T-helper 1 cell (primary cell): ENCODE measurements at places on chromosomes 3 and 15.

DNA sequence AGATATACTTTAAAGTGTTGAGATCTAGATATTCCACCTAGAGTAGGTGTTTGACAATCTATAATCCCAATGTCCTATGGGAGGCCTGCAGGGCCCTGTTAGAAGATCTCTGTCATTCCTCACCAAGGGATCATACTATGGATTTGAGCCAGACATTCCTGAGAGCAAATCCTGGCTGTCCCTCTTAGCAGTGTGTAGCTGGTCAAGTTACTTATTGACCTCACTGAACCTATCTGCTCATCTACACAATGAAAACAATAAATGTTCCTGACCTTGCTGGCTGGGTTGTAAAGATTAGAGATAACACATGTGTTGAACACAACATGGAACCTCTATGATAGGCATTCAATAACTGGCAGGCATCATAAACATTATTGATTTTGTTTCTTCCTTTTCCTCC is 265.6 kb upstream of the ATP11B start:
- no peak for DNase-seq

GRCh38 chr15:98714922-98715321 is 66.6 kb downstream of the IGF1R start:
- no peak for DNase-seq

- DNase-seq = no peak
Observed at GRCh38 chr3:65846936-65847335, 191.8 kb downstream of the MAGI1 start.

- no peak for DNase-seq
Observed at GRCh38 chr15:45884289-45884688, 249.5 kb downstream of the SQOR start.

DNA sequence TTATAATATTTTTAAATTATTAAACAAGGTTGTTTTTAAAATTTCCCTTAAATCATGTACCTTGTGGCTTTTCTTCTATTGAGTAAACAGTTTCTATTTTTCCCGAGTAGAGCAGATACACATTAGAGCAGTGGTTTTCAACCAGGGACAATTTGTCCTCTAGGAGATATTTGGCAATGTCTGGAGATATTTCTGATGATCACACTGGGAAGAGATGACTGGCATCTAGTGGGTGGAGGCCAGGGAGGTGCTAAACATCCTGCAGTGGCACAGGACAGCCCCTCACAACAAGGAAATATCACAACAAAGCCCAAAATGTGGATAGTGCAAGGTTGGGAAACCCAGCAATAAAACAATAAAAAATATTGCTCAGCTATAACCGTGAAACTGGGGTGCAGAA is 113.0 kb upstream of the PTPRG start:
- DNase-seq = no peak

GRCh38 chr3:159082519-159082918 is 280.7 kb downstream of the MFSD1 start:
- no peak for DNase-seq

DNA sequence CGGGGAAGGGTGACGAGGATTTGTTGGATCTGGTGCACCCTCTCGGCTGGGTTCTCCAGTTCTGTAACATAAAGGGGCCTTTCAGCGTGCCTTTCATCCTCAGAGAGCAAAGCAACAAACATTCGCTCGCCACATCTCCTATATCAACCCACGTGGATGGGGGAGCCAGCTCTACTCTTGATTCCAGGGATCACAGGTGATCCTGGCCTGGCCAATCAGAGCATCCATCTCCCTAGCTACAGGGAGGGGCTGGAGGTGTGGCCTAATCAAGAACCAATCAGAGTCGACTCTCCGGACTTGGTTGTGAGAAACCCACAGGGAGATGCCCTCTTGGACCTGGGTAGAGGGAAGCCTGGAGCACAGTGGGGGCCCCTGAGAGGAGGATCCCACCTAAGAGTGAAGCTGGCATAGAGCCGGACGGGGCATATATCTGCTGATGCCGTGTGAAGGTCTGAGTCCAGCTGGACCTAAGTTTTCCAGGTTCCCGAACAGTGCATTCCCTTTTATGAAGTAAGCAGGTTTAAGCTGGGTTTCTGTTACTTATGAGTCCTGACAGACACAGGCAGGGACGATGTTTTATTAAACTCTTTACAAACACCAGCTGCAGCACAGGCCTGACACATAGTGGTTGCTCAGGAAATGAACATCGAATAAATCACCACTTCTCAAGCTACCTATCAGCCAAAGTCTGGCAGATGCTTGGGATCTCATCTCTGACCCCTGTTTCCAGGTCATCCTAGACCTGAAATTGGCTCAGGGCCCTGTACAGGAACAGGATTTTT is 50.7 kb upstream of the RAD18 start:
- no peak for DNase-seq

- DNase-seq = no peak
Observed at GRCh38 chr15:57741089-57741488, 34.6 kb downstream of the POLR2M start.

GRCh38 chr3:62622553-62623174 is 249.3 kb upstream of the FEZF2 start:
- DNase-seq = no peak

DNA sequence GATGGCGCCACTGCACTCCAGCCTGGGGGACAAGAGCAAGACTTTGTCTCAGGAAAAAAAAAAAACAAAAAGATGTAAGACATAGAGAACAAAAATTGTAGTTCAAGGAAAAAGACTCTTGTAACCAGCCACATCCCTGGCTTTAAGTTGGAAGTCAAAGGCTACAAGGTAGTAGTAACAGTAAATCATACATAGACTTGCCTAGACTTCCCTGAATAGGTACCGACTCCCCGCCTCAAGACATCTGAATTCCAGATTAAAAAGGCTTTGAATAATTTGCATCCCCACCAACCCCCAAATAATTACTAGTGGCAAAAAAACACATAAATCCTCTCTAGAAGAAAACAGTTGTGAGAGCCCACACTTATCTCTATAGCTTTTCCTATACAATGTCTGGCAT is 55.6 kb downstream of the INO80 start:
- DNase-seq = no peak

DNA sequence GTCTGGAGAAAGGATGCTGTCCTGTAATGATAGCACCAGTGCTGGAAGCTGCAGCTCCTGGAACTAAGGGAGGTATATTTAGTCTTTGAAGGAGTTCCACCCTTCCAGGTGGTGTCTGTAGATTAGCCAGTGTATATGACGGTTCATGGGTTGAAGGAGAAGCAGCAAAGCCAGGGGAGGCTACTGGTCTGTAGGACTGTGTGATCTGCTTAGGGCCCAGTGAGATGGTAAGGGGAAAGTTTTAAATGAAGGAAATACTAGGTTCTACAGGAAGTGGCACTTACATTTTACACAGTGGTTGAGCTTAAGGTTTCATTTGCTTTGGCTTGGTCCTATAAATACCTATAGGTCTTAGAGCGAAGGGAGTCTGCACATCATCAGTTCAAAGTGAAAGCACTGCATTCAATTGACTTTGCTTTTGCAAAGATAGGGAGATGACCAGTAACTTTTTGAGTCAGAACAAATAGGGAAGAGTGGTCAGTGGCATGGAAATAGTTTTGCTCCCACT is 5.6 kb downstream of the SLC25A38 start:
- DNase-seq = no peak

GRCh38 chr15:38652183-38652794 is 87.7 kb upstream of the RASGRP1 start:
- no peak for DNase-seq

GRCh38 chr3:31879365-31879764 is 101.7 kb downstream of the OSBPL10 start:
- DNase-seq = no peak

- no peak for DNase-seq
Observed at GRCh38 chr3:9211155-9211950, 38.1 kb downstream of the SRGAP3 start.

DNA sequence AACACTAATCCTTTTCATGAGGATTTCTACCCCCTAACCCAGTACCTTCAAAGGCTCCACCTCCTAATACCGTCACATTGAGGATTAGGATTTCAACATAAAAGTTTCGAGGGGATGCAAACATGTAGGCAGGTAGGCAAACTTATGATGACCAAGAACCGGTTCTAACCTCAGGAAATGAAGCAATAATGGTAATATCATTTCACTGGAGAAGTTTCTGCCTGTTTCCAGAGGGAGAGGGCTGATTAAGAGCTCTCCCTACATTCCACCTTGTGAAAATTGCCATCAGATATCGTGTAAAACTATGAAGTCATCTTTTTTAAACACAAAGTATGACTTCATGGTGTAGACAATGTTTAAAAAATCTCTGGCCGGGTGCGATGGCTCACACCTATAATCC is 31.6 kb downstream of the NKIRAS1 start:
- no peak for DNase-seq

DNA sequence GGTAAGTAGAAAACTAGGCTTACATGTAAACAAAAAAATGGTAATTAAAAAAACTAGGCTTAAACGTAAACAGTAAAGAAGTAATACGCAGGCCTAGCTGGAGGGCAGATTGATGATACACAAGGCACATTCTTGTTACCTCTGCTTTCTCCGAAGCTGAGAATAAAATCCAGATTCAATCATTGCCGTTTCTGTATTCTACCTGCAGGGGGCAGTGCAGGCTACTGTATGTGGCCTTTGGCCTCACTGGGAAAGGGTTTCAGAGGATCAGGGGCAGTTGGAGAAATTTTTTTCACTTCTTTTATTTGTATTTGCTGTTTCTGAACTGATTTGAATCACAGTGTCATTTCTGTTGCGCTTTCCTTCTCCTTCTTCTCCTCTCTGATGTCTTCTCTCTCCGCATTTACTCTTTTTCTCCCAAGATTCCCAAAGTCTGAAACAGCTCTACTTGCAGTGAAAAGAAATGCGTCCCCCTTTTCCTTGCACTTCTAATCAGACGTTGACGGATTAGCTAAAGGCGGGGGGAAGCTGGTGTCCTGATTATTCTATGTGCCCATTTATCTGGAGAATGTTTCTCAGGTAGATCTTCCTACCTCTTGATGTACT is 67.1 kb upstream of the MCTP2 start:
- DNase-seq = peak; percentile 30

DNA sequence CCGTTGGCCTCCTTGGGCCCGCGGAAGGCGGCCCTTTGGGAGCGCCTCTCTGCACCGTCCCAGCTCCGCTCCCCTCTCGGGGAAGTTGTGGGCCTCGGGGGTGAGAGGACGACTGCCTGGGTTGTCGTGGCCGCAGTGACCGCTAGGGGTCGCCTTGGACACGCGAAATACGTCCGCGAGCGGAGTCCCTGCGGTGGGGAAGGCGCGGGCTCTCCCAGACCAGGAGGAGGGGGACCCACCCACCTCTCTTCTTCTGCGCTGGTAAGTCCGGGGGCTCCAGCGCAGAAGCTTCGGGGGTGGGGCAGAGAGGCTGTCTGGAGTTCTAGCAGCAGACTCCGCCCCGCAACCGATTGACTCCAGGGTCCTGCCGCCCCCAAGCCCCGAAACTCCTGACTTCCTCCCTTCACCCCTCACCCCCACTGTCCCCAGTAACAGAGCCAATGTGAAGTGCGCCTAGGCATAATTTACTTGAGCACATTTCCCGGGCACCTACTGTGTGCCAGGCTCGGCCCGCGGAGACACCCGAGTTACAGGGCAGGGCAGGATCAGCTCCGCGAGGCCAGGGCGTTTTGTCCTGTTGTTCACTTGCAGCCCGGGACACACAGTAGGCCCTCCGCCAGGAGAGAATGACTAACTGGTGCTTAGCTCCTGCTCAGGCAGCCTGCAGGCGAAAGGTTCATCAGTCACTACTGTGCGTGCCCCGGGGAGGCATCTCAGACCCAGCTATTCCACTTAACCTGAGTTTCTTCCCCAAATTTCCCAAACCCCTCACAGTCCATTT is 32.8 kb downstream of the DNASE1L3 start:
- DNase-seq = peak; percentile 88

DNA sequence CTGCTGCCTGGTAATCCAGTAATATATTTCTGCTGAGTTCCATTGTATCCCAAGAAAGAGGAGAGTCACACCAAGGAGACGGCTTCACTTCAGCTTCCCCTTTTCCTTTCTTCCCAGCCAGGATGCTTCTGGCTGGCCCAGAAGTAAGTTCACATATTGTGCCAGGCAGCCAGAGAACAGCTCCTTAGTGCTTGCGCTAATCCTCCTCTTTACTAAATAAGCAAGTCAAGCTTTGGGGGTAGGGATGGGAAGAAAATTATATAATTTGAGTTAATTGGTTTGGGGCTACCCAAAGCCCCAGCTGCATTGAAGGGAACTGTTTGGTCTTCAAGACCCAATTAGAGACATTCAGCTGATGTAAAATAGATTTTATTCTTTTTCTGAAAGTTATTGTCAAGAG is 218.8 kb upstream of the HES1 start:
- DNase-seq = no peak

DNA sequence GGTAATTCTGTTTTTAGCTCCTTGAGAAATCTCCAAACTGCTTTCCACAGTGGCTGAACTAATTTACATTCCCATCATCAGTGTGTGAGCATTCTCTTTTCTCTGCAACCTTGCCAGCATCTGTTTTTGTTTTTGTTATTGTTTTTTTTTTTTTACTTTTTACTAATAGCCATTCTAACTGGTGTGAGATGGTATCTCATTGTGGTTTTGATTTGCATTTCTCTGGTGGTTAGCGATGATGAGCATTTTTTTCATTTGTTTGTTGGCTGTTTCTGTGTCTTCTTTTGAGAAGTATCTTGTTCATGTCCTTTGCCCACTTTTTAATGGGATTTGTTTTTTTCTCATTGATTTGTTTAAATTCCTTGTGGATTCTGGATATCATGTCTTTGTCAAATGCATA is 129.7 kb upstream of the ABHD17C start:
- DNase-seq = no peak

GRCh38 chr15:47678040-47678439 is 39.3 kb upstream of the SEMA6D start:
- no peak for DNase-seq

- DNase-seq = no peak
Observed at GRCh38 chr15:32864051-32864450, 146.2 kb downstream of the GREM1 start.

DNA sequence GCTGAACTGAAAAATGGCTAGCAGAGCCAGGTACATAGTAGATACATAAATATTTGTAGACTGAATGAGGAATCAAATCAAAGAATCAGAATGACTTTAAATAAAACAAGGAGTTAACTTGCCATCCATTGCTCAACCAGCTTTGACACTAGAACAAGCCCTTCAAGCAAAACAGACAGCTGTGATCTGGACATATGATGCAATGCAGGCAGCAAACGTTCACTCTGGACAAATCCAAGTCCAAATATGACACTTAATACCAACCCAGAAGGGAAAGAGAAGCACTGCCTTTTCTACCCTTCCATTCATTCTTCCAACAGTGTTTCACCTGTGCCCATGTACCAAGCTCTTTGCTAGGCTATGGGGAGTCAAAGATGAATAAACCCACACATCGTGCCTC is 4.5 kb downstream of the THRB start:
- no peak for DNase-seq

- DNase-seq = no peak
Observed at GRCh38 chr3:173591401-173591800, 193.9 kb downstream of the NLGN1 start.
